ENCODE measurements at places on chromosomes 7 and 10.

- no peak for DNase-seq
These were observed 256.1 kb downstream of the ZMYND11 start for GRCh38 chr10:391305-391704.

DNA sequence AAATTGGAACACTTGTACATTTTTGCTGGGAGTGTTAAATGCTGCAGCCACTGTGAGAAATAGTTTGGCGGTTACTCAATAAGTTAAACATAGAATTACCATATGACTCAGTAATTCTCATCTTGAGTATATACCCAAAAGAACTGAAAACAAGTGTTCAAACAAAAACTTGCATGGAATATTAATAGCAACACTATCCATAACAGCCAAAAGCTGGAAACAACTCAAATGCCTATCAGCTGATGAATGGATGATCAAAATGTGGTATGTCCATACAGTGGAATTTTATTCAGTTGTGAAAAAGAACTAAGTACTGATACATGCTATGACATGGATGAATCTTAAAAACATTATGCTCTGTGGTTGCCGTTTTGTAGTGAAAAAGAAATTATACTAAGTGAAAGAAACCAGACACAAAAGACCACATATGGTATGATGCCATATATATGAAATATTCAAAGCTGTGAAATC lies 63.0 kb upstream of the SP4 start:
- DNase-seq, result no peak

DNA sequence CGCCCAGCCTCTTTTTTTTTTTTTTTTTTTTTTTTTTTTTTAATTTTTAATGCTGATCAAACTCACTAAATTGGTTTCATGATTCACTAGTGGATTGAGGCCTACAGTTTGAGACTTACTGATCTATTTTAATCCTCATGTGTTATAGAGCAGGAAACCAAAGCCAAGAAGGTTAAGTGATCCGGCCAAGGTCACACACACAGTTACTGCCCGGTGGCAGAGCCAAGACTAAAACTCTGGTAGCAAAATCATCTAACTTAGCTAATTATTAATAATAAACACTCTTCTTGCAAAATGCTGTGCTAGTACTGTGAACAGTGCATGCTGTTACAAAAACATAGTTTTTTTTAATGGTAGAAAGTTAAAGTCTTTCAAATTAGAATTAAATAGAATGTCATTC lies 188.3 kb upstream of the NFE2L3 start:
- DNase-seq, result no peak

GRCh38 chr7:70595755-70596597 lies 536.0 kb upstream of the GALNT17 start:
- DNase-seq, result no peak

- DNase-seq, result peak; percentile 25
These were observed 222.0 kb downstream of the LHFPL3 start for GRCh38 chr7:104550362-104550761.

GRCh38 chr10:133072196-133072595 lies 15.5 kb upstream of the ADGRA1 start:
- no peak for DNase-seq

GRCh38 chr10:60917331-60918280 lies 26.4 kb downstream of the RHOBTB1 start:
- no peak for DNase-seq

DNA sequence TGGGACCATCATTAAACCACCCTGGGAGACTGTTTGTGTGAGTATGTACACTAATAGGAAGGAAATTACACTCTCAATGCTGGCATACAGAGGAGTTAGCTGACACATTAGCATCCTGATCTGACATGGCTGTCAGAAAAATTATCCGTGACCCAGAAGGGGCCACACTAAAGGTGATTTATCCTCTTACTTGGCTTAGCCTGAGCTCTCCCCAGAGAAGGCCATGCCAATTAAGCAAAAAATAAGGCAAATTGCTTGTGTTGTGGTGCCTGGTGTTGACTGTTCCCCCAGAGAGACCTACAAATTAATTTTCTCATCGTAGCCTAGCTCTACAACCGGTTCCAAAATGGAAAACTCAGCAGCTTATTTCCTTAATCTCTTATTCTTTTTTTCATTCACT lies 992.3 kb downstream of the KCNMA1 start:
- no peak for DNase-seq

DNA sequence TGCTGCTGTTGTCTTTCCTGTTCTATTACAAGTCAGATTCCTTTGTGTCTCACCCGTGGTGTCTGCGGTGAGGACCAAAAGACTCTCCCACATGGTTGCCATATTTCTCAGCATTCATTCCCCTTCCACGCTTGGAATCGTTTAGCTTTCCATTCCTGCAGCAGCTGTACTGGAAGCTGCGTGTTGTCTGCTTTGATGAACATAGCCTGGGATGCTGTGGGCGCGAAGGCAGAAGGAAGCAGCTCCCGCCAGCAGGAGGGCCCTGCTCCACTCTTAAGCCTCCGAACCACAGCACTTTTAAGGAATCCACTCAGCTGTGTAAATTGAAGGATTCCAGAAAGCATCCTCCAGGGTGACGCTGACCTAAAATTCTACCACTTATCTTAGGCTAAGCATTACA lies 303.6 kb upstream of the PITRM1 start:
- DNase-seq, result no peak

GRCh38 chr7:96774358-96774757 lies 64.7 kb upstream of the SEM1 start:
- DNase-seq, result no peak
